Globus pallidus (tissue), 1 donor: ENCODE measurements at places on chromosomes 4 and X.
A peak's percentile ranks its signal among the peaks of the same experiment; 100 is the strongest.

DNA sequence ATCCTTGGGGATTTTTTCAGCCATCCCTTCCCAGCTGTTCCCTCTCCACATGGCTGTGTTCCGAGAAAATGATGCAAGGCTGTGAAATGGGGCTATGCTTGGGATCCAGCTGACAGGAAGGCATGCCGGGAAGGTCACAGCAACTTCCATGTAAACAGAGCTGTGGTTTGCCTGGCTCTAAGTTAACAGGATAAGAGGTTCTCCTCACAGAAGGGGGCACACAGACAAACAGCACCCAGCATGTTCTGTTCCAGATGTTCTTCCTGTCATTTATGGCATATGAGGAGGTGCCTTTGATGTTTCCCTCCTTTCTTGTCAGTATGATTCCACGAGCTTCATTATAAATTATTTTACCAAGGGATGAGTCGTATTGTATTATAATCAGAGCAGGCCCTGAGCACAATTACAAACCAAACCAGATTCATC lies 220.7 kb downstream of the ANTXR2 start:
- no peak for DNase-seq

- DNase-seq = no peak
Observed at GRCh38 chr4:7466215-7466614, 31.5 kb upstream of the PSAPL1 start.

DNA sequence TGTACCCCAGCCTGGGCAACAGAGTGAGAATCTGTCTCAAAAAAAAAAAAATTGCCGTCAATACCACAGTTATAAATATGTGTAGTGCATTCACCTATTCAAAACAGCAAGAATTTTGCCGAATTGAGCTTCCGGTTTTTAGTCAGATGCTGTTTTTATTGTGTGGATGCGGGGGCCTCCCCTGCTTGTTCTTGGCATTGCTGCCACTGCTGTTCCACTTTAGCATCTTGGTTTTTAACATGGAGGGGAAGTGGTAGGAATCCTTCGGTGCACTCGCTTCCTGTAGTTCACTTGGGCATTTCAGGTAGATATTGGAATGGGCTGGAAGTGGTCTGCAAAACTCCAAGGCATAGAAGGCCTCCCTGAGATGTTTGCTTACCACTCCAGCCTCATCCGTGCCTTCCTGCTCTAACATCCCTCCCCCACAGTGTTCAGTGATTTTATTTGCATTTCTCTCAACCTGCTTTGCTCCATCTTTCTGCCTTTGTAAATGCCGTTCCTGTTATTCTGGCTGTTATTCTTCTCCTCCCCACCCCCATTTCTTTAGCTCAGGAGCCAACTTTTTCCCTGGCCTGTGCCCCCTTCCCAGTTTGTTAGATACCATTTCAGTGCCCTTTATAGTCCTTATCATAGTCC lies 25.5 kb downstream of the MOB1B start:
- DNase-seq = no peak

DNA sequence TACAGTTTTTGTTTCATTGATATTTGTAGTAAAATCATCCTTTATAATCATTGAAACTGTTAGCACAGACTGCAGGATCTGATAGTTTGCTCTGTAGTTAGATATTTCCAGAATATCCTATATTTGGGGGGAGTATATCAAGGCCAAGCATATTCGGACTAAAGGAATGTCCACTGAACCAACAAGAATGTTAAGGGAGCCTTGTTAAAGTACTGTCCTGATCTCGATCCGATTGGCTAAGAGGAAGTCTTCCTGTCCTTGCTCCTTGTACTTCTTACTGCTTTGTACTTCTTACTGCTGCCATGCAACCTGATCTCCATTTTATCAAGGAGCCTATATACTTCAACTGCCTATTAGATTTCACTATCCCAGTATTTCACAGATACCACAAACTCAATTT lies 449.3 kb downstream of the RPA4 start:
- DNase-seq = no peak

- peak; percentile 68 for DNase-seq
Observed at GRCh38 chrX:154748712-154749339, 2.1 kb downstream of the GAB3 start.

GRCh38 chrX:40444133-40444532 lies 136.6 kb upstream of the ATP6AP2 start:
- DNase-seq = no peak

- no peak for DNase-seq
Observed at GRCh38 chr4:66430856-66431255, 760.6 kb upstream of the EPHA5 start.

DNA sequence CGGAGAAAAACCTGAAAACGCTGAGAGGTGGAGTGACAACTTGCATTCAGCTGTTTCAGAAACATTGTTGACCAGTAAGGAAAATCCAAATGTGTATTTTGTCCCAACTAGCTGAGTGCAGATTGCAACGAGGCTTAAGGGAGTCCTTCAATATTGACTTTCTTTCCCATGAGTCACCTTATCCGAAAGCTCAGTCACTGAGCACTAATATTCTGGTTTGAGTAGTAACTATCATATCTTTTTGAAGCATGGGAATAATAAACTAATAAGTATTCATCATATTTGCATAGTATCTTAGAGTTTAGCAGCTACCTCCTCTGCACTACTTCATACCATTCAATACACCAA lies 604.3 kb downstream of the PACRGL start:
- no peak for DNase-seq

DNA sequence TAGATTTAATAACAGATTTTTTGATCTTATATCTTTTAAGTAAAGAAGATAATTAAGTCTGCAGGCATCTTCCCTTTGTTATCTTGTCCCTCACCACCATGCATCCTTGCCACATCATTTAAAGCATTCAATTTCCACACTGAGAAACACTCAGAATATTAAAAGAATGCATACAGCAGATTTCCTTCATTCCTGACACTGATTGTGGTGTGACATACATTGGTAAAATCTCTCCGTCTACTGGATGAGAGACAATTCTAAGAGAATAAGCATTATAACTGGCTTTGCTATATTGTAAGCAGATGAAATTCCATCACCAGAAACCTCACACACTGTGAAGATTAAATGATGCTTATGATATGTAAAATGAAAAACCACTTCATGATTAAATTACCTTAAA lies 97.4 kb upstream of the TRPC5OS start:
- no peak for DNase-seq

GRCh38 chr4:184349283-184350039 lies 124.9 kb downstream of the IRF2 start:
- no peak for DNase-seq

DNA sequence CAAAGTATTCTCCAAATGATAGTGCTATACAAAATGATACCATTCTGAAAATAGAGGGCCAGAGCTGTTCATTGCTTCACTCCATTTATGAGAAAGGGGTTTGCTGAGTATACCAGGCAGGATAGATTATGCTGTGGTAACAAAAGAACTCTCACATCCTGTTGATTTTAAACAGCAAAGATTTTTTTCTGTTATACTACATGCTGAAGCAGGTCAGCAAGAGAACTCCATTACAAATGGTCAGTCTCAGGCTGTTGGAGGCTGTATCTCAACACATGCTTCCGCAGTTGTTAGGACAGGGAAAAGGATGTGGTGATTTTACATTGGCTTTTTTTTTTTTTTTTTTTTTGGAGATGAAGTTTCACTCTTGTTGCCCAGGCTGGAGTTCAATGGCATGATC lies 13.7 kb upstream of the KLHL5 start:
- DNase-seq = no peak

- DNase-seq = no peak
Observed at GRCh38 chr4:134585972-134586371, 384.4 kb upstream of the PABPC4L start.

DNA sequence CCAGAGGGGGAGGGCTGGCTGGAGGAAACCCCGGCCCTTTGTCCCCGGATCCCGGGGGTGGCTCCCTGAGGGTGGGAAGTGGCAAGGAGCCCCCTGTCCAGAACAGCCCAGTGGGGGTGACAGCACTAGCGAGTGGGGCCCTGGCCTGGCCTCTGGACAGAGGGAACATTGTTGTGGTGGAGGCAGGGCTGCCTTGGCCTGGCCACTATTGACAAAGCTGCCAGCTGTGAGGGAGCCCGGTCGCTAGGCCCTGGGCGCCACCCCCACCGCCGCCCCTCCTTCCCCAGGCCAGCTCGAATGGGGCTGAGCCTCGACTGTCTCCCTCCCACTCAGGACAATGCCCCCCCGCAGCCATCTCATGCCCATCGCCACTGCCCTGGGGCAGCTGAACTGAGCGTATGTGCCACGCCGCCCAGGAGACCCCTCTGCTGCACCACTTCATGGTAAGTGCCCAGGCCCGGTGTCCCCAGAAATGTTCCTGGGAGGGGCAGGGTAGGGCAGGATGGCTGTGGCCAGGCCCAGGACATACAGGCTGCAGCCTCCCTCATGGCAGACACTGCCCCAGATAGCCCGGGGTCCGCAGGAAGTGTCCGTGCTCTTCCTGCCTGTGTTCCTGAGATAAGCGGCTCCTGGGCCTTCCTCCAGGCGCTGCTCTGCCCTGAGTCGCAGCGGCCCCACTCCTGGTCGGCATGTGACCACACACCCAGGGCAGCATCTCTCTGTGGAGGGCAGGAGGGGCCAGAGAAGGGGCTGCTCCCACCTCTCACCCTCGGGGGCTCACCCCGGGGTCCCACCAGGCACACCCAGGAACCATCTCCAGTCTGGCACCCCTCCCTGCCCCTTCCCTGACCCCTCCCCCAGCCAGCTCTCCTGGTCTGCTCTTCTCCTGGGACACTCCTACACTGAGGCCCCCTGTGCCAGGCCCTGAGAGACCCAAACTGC lies 1.4 kb downstream of the PLXNB3 start:
- peak; percentile 96 for DNase-seq

- DNase-seq = no peak
Observed at GRCh38 chrX:21374994-21375707, 933 bp downstream of the CNKSR2 start.

DNA sequence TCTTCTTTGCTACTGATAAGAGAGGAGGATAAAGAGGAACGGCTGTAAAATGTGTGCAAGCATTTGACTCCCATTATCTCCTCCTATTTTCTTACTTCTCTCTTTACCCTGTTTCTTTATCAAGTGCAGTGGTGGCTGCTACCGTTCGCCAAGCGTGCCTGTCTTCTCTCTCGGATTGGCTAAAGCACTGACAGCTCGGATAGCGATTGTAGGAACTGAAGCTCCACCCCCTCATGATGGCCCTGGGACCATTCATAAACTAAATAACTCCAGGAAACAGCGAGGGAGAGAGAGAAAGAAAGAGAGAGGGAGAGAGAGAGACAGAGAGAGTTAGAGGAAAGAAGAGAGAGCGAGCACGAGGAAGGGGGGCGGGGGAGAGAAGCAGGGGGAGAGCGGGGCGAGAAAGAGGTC lies 305 bp upstream of the MAB21L2 start:
- DNase-seq = no peak

GRCh38 chr4:141413366-141413765 lies 192.7 kb downstream of the ZNF330 start:
- DNase-seq = no peak

DNA sequence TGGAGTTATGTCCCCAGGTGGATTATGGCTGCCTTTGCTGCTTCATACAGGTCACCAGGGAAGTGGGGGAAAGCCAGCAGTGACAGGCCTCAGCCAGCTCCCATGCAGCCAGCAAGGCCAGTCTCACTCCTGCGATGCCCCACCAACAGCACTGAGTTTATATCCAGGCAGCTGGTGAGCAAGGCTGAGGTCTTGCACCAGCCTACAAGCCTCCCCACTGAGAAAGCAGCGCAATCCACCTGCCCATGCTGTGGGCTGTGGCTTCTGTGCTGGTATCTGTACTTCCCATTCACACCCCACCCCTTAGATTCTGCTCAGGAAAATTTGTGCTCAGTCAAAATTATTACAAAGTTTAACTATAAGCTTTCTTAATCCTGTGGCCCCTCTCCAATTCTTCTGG lies 153.5 kb downstream of the HHIP start:
- DNase-seq = no peak

GRCh38 chr4:158442736-158443135 lies 78.9 kb upstream of the RXFP1 start:
- no peak for DNase-seq

DNA sequence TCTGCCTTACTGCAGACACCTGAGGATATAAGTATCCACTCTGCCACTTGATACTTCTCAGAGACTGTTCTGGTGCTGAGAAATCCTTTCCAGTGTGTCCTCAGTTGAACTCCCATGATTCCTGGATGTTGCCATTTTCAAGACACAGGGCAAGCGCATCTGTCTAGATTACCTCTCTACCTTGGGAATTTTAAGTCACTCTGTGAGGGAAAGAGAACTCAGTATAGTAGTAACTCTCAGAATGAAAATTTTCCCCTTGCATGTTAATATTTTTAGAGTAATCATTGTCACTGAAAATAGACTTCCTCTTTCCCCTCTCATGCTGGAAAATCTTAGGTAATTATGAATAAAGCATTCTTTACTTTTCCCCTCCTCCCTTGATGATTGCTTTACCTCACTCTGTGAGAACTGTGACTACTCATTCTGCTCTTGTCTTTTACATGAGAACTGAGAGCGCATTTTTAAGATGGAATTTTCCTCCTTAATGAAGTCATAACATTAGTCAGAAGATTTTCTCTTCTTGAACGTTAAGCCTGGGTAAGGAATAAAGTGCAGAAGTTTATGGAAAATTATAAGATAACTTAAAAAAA lies 45.0 kb downstream of the TET2 start:
- no peak for DNase-seq

DNA sequence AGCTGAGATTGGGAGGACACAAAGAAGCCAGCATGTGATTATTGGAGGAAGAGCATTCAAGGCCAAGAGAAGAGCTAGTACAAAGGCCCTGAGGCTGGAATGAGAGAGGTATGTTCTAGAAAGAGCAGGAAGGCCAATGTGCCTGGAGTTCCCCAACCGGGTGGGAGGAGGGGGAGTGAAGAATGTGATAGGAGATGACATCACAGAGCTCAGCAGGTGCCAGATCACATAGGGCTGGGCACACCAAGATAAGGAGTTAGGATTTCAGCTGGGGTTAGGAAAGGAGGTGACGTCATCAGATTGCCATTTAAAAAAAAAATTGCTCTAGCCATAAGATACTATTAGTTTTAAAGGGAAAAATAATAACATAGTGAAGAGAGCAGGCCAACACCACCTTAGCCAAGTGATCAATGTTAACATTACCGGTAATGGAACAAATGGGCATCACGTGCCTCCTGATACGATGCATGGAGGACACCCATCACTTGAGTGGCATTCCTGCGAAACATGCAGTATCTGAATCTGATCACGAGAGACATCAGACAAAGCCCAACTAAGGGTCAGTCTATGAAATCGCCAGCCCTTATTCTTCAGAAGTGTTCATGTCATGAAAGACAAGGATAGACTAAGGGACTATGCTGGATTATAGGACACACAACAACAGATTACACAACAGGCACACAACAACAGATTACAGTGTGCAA lies 344.3 kb downstream of the BCOR start:
- no peak for DNase-seq

GRCh38 chr4:19748519-19749479 lies 502.9 kb upstream of the SLIT2 start:
- DNase-seq = no peak
